ENCODE measurements at places on chromosomes 2 and 18.
A peak's percentile ranks its signal among the peaks of the same experiment; 100 is the strongest.

GRCh38 chr18:5318061-5318700, 22.7 kb upstream of the ZBTB14 start:
- DNase-seq: no peak

DNA sequence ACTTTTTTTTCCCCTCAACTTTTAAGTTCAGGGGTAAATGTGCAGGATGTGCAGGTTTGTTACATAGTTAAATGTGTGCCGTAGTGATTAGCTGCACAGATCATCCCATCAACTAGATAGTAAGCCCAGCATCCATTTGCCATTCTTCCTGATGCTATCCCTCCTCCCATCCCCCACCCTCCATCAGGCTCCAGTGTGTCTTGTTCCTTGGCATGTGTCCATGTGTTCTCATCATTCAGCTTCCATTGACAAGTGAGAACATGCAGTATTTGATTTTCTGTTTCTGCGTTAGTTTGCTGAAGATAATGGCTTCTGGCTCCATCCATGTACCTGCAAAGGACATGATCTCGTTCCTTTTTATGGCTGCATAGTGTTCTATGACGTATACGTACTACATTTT, 47.2 kb upstream of the STON1 start:
- DNase-seq: no peak

DNA sequence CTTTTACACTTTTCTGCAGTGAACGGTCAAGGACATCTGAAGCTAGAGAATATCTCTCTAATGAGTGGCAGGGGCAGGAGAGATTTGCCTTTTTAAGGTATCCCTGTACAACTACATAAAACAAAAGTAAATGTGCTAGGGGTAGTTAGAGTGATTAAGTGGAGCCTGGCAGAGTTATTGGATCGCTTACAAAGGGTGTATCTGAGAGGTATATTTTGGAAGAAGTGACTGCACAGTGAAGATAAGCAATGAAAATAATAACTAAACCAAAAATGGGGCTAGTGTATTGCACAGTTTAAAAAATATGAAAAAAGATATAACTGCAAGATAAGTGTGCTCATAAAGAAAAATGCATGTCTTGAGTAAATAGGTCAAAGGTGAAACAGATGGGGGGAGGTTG, 193.5 kb upstream of the EPC2 start:
- no peak for DNase-seq

DNA sequence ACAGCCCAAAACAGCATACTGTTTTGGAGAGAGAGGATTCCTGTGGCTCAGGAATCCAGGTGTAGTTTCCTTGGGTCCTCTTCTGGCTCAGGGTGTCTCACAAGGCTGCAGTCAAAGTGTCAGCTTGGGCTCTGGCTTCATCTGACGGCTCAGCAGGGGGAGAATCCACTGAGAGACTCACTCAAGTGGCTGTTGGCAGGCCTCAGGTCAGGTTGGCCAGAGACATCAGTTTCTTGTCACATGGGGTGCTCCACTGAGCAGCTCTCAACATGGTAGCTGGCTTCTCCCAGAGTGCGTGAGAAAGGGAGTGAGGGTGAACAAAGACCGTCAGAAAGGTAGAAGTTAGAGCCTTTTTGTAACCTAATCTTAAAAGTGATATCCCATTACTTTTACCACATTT, 168.4 kb downstream of the SOCS6 start:
- DNase-seq: no peak

GRCh38 chr2:150610670-150611279, 123.3 kb upstream of the RND3 start:
- DNase-seq: no peak

DNA sequence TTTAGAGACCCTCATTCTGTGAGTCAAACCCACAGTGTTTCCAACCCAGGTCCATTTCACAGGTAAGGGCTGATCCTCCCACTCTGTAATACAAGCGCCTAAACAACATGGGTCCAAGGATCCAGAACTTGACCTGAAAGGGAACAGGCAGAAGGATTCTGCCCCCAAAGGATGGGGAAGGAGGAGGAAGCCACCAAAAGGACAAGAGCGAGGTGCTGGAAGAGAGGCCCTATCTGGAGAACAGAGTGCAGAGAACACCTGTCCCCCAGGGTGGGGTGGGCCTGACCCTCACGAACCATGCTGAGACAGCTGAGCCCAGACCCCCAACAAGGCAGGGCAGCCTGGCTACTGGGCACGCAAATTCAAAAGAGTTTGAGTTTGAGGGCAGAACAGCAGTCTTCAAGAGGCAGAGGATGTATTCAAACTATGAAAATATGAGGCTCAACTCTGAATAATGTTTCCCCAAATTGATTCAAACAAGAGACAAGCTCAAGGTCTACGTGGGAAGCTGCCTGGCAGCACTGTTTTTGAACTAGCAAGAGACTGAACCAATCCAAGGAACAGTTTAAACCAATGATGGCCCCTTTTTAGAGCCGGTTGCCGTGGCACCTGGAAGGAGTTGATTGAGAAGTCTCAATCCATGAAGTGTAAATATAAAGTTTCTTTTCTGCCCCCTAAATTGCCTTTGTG, 212.7 kb downstream of the ALPK2 start:
- no peak for DNase-seq

DNA sequence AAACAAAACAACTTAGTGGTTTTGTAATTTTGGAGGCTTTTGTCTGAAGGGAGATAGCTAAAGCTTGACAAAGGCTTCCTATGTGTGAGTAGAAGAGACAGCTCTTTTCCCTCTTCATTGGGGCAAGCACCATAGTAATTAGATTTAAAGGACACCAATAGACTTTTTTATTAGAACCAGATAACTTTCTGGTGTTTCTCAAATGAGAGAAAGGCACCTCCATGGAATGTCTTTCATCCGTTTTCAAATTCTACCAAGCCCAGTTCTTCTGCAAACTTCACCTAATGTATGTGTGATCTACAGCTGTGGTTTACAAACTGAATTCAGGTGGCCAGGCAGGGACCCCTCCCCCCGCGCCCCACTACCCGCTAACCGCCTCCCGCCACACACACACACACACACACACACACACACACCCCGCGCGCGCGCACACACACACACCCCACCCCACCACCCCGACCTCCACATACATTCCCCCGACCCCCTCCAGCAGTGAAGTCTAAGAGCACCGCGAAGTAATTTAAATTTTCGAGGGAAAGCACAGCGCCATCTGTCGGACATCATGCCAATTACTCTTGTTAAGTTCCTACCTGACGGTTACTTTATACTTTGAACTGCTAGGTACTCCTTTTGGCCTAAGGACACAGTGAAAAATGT, 31.6 kb upstream of the PPP1R1C start:
- DNase-seq: peak; percentile 80

- DNase-seq: no peak
Observed at GRCh38 chr18:43830947-43831346, 553.7 kb upstream of the SYT4 start.

GRCh38 chr2:15760232-15760910, 168.7 kb downstream of the DDX1 start:
- no peak for DNase-seq

- DNase-seq: peak; percentile 8
Observed at GRCh38 chr18:48059455-48060010, 129.1 kb upstream of the SMAD2 start.

GRCh38 chr18:60452421-60452820, 79.8 kb upstream of the MC4R start:
- peak; percentile 61 for DNase-seq

DNA sequence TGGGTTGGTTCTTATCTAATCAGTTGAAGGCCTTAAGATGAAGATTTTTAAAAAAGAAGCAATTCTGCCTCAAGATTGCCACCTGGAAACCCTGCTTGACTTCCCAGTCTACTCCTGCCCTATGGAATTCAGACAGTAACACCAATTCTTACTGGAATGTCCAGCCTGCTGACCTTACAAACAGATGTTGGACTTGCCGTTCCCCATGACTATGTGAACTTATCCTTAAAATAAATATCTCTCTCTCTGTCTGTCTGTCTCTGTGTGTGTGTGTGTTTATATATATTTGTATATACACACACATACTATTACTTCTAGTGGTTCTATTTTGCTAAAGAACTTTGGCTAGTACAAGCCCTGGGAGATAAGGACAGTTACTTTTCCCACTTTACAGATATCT, 675.3 kb downstream of the SLC4A3 start:
- no peak for DNase-seq

GRCh38 chr2:135475128-135475527, 55.9 kb downstream of the ZRANB3 start:
- no peak for DNase-seq

DNA sequence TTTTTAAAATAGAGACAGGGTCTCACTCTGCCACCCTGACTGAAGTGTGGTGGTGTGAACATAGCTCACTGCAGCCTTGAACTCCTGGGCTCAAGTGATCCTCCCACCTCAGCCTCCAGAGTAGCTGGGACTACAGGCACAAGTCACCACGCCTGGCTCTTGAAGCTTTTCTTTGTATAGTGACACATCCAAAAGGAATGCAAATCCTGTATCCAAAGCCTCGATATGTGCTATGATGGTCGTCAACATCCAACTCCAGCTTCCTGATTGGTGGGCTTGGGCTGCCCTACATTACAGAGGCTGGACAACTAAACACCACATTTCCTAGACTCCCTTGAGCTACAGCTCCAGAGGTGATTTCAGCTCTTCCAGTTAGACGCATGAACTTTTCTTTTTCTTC, 101.7 kb upstream of the PGAP1 start:
- peak; percentile 29 for DNase-seq

DNA sequence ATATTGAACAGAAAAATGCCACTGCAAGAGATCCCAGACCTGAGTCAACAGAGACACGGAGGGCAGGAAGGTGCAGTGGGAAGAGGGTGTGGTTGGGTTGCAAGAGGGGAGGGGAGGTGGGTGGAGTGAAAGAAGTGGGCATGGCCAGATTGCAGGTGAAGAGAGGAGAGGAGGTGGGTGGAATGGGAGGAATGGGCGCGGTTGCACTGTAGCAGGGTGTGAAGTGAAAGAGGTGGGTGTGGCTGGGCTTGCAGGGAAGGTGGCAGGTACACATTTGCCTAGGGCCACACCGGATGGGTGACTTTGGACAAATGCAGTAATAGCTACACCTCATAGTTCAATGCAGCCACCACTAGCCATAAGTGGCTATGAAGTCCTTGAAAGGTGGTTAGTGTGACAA, 71.1 kb downstream of the DOCK10 start:
- no peak for DNase-seq

DNA sequence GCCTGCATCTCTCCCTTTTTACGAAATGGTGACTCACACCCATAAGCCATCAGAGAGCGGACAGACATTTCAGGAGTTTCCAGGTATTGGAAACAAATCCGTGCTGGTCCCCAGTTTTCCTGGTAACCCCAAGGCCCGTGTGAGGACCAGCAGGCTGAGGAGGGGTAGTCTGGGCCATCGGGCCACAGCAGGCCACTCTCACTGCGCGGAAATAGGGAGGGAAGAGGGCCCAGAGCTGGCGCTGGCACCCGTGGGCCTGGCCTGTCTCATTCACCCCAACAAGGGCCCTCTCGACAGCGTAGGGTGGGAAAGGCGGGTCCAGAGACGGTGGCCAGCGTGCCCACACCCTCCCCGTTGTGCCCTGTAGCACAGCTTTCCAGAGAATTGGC, 13.7 kb upstream of the FAHD2A start:
- DNase-seq: no peak

GRCh38 chr18:8899000-8899399, 193.6 kb downstream of the MTCL1 start:
- no peak for DNase-seq

- no peak for DNase-seq
Observed at GRCh38 chr18:10856132-10856531, 293.2 kb downstream of the PIEZO2 start.
